ENCODE measurements at places on chromosomes 5 and 9.

DNA sequence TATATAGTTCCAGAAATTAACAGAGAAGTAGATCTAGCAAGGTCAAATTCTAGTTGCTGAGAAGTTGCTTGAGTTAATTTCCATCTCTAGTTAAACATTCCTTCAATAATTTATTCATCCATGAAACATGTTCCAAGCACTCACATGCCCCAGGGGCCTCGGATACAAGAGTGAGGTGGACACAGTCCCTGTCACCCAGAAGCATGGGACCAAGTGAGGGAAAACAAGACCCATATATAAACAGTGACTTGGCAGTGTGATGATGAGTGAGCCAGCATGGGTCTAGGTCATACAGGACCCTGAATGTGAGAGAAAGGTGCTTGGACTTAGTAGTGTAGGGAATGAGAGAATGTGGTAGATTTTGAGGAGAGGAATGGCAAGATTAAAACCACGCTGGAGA is 216.9 kb downstream of the TTLL11 start:
- DNase-seq = no peak

GRCh38 chr5:7714119-7714518 is 136.8 kb downstream of the CFAP90 start:
- no peak for DNase-seq

- DNase-seq = no peak
These were observed 1.4 kb downstream of the C8G start for GRCh38 chr9:136946228-136947027.

- DNase-seq = no peak
These were observed 13.6 kb upstream of the CCDC180 start for GRCh38 chr9:97293818-97294217.

DNA sequence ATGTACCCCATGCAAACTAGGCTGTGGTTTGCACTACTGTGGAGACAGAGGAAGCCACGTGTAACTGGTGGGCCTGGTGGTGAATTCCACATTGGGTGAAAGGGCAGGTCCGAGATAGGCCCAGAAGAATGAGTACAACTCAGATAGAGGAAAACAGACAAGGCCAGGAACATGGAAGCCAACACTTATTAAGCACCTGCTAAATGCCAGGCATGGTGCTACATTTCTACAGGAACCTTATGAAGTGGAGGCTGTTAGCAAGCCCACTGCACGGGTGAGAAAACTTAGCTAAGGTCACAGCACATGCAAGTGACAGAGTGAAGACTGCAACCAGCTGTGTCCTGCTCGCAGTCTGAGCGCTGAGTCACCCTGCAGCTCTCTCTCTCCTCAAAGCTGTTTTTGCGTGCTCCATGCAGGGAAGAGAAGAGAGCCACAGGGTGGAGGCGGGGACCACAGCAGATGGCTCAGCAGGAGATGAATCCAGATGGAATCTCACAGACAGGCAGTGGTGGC is 65.5 kb upstream of the SPTLC1 start:
- DNase-seq = no peak

- DNase-seq = peak; percentile 34
These were observed 962 bp upstream of the TXN start for GRCh38 chr9:110257097-110257841.

DNA sequence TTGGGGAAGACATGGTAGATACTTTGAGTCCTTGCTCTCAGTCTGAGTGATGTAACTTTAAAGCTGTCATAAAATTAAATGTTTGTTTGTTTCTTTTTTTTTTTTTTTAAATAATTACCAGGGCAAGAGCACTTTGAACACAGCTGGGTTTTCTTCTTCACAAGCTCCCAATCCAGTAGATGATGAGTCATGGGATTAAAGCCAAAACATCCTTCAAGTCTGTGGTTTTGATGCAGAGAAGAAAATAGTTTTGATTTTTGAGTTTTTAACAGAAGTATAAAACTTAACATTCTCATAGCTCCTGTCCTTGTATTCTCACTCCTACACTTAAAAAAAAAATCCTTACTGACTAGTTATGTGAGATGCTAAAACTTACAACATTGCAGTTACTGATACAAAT is 34.8 kb upstream of the IL31RA start:
- no peak for DNase-seq

GRCh38 chr5:43396762-43397304 is 15.4 kb downstream of the CCL28 start:
- peak; percentile 69 for DNase-seq
